ENCODE measurements at places on chromosomes 2 and 18. TPM values are rescaled to one million over a fixed set of nuclear protein-coding genes. Genes with fewer than 3 reads are reported as not detected.

Gene DAPL1
- not detected for total RNA-seq

Gene LRRTM1
- not detected for total RNA-seq

Gene ATP9B
- 19.6 TPM for total RNA-seq

Gene CYP27C1
- 0.08 TPM for total RNA-seq

Gene C1QL2
- not detected for total RNA-seq

Gene SERPINB10
- not detected for total RNA-seq

Gene SKOR2
- not detected for total RNA-seq
